ENCODE measurements at places on chromosomes 5 and 9. TPM values are rescaled to one million over a fixed set of nuclear protein-coding genes. Genes with fewer than 3 reads are reported as not detected.

Gene ADGRD2
- total RNA-seq = not detected

Gene PCDHGA1
- 0.20 TPM for total RNA-seq

Gene PCDHGA6
- total RNA-seq = 0.73 TPM

Gene ADGRV1
- total RNA-seq = not detected

Gene PCDHB3
- 0.47 TPM for total RNA-seq

Gene EDIL3
- total RNA-seq = 0.44 TPM

Gene C5orf34
- total RNA-seq = 4.3 TPM

Gene IL9
- not detected for total RNA-seq

Gene TRIM36
- 1.7 TPM for total RNA-seq

Gene FAM174A
- total RNA-seq = 11.6 TPM

Gene IFNA2
- total RNA-seq = not detected
